ENCODE measurements at places on chromosomes 2 and 18.

- no peak for DNase-seq
Measured at GRCh38 chr2:168434146-168434545, 21.9 kb upstream of the CERS6 start.

DNA sequence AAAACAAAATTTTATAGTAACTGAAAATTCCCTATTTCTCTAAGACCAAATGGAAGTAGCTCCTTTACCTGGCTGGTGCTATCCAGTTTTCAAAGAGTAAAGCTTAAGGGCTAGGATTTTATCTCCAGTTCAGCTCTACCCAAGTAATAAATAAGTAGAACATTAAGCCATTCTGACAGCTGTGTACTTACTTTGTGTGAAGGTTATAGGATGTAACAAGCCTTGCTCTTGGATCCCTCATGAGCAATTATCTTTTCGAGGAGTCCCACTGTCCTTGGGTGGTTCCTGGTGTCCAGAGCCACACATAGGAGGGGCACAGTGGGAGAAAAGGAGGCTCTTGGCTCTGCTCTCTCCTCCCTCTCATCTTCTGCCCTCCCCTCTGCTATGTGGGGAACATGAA is 45.5 kb downstream of the KIF5C start:
- DNase-seq = no peak

DNA sequence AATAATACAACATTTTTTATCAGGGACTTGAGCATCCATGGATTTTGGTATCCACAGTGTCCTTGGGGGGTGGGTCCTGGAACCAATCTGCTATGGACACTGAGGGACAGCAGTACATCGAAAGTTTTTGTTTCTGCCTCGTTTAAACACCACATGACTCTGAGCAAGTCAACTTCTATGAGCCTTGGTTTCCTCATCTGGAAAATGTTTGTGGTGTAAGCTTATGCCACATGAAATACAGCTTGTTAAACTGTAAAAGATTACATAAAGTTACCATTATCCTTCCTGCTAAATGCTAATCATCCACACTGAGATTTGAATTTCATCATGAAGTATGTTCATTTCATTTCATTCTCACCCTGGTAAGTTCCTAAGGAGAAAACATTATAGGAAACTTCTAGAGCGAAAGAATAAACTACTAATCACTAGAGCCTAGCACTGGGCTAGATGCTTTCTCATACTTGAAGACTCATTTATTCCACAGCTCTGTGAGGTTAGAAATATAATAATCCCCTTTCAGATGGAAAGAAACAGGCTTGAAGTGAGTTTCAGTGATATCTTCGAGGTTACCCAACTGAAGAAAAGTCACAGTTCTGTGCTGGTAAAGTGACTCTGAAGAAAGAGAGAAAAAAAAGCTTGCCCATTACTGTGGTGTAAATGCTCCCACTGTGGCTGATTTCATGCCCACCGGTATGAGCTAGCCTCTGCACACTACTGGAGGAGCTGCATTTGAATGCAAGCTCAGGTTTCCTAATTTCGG is 29.2 kb downstream of the MCFD2 start:
- DNase-seq = no peak

DNA sequence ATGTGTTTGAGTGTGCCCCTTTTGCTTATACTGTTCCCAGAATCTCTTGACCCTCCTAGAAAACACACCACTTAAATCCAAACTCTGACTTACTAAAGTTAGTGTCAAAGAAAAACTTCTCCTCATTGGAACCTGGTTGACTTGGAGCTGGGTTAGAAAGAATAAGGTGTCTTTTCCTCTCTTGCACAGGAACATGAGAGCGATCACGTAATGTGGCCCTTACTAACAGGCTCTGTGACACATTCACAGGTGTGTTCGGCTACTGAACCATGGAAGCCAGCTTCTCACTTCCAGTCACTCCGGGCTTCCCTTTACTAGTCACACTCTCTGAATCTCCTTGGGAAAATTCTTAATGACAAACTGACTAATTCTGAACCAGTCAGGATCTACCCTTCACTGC is 5.4 kb upstream of the POU3F3 start:
- DNase-seq = no peak

- DNase-seq = no peak
Measured at GRCh38 chr18:39232937-39233336, 1667.3 kb upstream of the CELF4 start.

GRCh38 chr2:236673126-236673822 is 103.6 kb downstream of the ACKR3 start:
- DNase-seq = no peak

Measured in GF-D8 (cell line).